ENCODE measurements at places on chromosomes 1 and 21. TPM values are rescaled to one million over a fixed set of nuclear protein-coding genes. Genes with fewer than 3 reads are reported as not detected.

The KLF17 gene
- 0.52 TPM for total RNA-seq

The TNN gene
- not detected for total RNA-seq

- H3K4me3 ChIP-seq, result no peak overlapping the region
- H3K27me3 ChIP-seq, result no peaks in the 10 kb centered on the region
- no peaks in the 10 kb centered on the region for H3K36me3 ChIP-seq
- no peak overlapping the region for H3K27ac ChIP-seq
Observed at GRCh38 chr1:48611841-48612240, 139.8 kb upstream of the SPATA6 start.

- H3K4me3 ChIP-seq, result no peak overlapping the region
- no peak for DNase-seq
- no peaks in the 10 kb centered on the region for H3K36me3 ChIP-seq
- no peaks in the 10 kb centered on the region for H3K4me1 ChIP-seq
- H3K27ac ChIP-seq, result no peak overlapping the region
Observed at GRCh38 chr1:217249857-217250256, 381.0 kb downstream of the GPATCH2 start.

GRCh38 chr1:11934302-11935056, at the start of gene PLOD1:
Gene PLOD1 (plus strand): TSS chr1:11934717. CDS start chr1:11934780, 63 bp downstream.
- peak within 1 kb of the TSS; percentile 72 for H3K4me3 ChIP-seq
- DNase-seq, result peak; percentile 95
- H3K36me3 ChIP-seq, result no peaks in the 10 kb centered on the region

DNA sequence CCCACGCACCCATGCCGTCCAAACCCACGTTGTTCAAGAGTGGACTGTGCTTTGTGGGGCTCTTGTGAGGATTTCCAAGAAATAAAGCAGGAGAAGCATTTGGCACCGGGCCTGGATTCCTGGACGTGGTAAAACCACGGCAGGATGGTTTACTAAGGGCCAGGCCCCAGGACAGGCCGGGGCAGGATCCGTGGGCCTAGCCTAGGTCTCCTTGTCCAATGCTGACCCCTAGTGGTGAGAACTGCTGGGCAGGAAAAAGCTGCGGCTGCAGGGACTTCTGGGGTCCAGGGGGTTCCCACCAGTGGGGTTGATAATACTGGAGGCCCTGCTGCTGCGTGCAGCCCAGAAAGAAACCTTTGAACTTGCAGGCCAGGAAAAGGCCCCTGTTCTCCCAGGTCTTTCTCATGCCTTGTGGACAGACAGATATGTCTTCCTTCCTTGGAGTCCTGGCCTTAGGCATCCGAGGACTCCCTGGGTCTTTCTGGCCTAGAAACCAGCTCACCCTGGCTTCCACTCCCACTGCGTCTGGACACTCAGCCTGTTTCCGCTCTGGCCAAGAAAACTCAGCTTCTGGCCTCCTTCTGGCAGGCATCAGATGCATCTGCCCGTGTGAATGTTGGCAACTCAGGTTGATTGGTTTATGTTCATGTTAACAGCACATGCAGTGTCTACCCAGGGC, 106.9 kb upstream of the TMEM51 start:
- peaks cover 8% of the 10 kb centered on the region for H3K36me3 ChIP-seq
- peaks cover 4% of the 10 kb centered on the region for H3K4me1 ChIP-seq
- no peak overlapping the region for H3K4me3 ChIP-seq
- no peaks in the 10 kb centered on the region for H3K27me3 ChIP-seq
- peak; percentile 81 for DNase-seq

- no peaks in the 10 kb centered on the region for H3K36me3 ChIP-seq
- peaks cover 16% of the 10 kb centered on the region for H3K4me1 ChIP-seq
- no peaks in the 10 kb centered on the region for H3K27me3 ChIP-seq
- DNase-seq, result peak; percentile 79
Observed at GRCh38 chr1:155277902-155278688, 832 bp downstream of the HCN3 start.

GRCh38 chr1:39398278-39399021, 93.0 kb upstream of the BMP8A start:
- peaks cover 73% of the 10 kb centered on the region for H3K4me1 ChIP-seq
- H3K36me3 ChIP-seq, result peaks cover 12% of the 10 kb centered on the region
- peak overlapping the region; percentile 37 for H3K27ac ChIP-seq
- no peaks in the 10 kb centered on the region for H3K27me3 ChIP-seq
- DNase-seq, result peak; percentile 70

The SLC30A2 gene
- not detected for total RNA-seq

All from upper lobe of right lung (tissue), 1 donor.